H4 (cell line): ENCODE measurements at places on chromosomes 3 and 15. TPM values are rescaled to one million over a fixed set of nuclear protein-coding genes. Genes with fewer than 3 reads are reported as not detected.
A peak's percentile ranks its signal among the peaks of the same experiment; 100 is the strongest.

- DNase-seq = no peak
Observed at GRCh38 chr15:59739557-59740186, 50.6 kb upstream of the BNIP2 start.

DNA sequence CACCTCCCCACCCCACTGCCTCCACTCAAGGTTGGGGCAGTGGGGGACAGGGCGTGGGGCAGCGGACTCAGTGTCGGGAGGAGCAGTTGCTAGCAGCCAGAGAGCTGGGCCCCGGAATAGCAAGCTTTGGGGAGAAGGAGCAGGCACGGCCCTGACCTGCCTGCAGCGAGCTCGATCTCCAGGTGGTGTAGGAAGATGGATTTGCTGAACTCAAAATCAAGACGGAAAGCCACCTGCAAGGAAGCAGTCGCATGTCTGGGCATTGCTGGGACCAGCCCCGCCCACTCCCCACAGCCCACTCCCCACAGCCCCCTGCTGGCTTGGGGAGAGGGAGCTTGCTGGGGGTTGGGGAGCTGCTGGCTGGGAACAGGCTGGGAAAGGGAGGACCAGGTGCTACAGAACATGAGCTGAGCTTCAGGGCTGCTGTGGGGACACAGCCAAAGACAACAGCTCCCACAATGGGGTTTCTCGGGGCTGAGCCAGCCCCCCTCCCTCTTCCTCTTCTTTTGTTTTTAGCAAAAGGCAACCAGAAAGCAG, 38.0 kb downstream of the FEM1B start:
- no peak for DNase-seq

DNA sequence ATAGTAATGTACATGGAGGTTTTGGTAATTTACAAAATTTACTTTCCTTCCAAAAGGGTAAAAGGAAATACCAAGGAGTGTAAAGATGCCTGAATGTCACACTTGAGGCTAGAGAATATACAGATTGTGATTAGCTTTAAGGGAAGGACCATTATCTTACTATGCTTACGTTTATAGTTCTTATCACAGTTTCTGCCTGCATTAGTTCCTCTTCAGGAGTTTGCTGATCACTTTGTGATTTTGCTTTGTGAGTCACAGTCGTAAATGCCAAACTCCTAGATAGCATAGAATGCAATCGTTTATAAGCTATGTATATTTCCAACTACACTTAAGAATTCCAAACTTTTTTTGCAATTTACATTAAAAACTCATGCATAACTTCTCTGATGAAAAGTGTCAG, 1034.6 kb downstream of the DIPK2A start:
- no peak for DNase-seq

DNA sequence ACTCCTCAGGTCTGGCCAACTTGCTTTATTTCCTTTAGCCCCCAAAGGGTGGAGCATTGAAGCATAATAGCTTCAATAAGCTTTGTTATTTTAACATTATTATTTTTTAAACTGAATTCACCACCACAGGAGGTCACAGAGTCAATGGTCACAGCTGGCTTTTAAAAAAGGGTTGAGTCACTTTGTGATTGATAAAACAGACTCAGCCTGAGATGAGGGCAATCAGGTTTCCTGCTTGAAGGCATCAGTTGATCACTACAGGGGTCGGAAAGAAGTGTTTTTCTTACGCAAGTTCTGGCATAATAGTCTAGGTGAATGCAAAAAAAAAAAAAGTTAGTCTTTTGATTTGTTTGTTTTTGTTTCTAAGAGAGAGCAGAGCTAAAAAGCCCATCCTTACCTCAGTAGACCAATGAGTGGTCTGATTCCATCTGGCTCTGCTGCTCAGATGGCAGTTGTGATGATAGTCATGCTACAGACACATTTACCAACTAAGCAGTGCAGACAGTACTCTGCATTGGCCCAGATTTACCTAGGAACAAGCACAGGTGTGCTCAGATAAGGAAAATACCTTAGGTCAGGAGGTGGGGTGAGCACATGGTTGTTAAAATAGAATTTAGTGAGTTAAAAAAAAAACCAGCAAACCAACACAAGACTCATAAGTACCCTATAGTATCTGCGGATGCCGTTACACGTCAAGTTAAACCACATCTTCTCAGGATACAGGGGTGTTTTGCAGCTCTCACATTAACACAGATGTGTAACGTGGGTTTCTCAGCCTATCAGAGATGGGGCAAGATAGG, 22.6 kb downstream of the ZNF80 start:
- no peak for DNase-seq

DNA sequence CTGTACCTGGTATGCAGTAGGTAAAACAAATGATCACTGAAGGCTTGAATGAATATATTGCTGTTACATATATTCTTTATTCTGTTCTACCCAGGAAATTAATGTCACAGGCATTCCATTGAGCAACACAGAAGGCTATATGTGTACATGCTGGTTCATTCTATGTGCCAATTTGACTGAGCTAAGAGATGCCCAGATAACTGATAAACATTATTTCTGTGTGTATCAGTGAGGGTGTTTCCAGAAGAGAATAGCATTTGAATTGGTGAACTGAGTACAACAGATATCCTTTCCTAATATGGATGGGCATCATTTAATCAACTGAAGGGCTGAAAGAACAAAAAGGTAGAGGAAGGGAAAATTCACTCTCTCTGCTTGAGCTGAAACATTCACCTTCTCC, 886.8 kb downstream of the FHIT start:
- no peak for DNase-seq

GRCh38 chr3:193488741-193489140, 66.0 kb downstream of the ATP13A4 start:
- no peak for DNase-seq

DNA sequence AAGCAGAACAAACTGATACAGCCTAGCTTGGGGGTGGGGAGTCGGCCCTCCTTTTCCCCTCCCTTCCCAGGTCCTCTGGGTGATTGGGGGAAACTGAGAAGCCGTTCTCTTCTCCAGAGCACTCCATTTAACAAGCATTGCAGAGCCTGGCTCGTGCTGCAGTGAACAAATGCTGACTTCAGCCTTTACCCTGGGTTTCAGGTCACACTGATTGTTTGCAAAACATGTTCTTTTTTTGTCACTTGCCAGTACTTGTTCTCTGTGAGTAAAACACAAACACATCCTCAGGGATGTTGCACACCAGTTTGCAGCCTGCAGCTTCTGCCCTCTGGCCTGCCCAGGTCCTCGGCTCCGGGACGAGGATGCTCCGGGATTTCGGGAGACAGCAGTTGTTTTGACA, 132.8 kb downstream of the PGPEP1L start:
- DNase-seq = no peak

- DNase-seq = peak; percentile 44
Observed at GRCh38 chr15:43441316-43441715, 51.6 kb downstream of the TP53BP1 start.

DNA sequence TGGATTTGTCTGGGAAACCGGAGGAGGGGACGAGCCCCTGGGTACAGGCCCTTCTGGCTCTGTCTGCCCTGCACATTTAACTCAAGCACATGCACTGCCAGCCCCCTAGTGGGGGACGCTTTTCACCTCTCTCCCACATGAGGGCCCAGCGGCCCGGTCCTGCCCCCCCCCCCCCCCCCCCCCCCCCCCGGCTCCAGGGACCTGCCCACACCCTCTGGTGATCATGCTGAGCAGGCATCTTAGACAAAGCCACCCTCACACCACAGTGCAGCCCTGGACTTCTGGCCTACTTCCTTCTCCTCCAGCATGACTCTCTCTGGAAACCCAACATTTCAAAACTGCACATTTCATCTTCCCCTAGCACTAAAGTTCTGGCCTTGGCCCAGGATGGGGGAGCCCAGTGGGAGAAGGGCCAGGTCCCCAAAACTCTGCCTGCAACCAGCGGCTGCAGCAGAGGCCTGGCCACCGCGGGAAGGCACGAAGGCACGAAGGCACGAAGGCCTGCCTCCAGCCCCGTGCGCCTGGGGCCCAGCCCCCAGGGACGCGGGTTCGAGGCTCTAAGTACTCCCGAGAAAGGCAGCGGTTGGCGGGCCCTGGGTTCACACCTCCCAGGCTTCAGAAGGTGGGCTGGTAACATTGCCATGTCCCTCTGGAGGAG, 14.1 kb downstream of the KLF15 start:
- DNase-seq = peak; percentile 37

GRCh38 chr3:25044762-25045710, 383.0 kb upstream of the RARB start:
- DNase-seq = no peak

DNA sequence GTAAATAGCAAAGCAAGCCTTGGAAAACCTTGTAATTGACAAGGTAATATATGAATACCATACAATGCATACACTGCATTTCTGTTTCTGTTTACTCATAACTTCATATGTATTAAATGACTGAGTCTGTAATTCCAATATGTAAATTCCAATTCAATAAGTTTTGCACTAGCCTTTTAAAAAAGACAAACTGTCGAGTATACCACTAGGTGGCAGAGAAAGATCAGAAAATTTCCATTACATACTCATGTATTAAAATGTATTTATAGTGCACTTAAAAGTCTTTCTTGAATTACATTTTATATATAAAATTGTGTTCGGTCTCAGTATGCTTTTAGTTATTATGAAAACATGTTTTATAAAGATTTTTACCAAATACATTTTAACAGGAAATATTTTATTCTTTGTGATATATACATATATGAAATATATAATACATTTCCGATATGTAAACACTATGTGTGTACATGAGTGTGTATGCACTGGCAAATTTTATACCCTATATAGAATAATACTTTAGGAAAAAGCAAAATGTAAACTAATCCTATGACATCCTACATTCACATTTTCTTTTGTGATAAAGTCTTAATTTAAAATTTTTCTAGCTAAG, 216.8 kb downstream of the VGLL3 start:
- peak; percentile 9 for DNase-seq

GRCh38 chr15:88608607-88609181, 12.4 kb upstream of the AEN start:
- DNase-seq = no peak

DNA sequence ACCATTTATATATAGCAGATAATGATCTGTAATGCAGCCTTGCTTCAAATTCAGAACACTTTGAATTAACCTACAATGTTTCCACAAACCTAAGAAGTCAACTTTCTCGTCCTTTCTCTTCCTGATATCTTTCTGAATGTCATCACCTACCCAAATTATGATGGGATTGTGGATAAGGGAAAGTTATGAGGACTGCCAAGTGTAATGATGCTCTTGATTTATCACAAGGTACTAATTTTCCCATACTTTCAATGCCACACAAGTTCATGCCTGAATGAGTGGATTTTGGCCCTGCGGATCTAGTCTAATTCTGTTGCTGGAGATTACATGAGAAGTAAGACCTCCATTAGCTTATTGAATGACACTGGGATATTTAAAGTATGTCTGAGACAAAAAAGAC, 82.6 kb upstream of the NANOGP8 start:
- no peak for DNase-seq

GRCh38 chr3:108209579-108209978, 12.6 kb downstream of the IFT57 start:
- no peak for DNase-seq

DNA sequence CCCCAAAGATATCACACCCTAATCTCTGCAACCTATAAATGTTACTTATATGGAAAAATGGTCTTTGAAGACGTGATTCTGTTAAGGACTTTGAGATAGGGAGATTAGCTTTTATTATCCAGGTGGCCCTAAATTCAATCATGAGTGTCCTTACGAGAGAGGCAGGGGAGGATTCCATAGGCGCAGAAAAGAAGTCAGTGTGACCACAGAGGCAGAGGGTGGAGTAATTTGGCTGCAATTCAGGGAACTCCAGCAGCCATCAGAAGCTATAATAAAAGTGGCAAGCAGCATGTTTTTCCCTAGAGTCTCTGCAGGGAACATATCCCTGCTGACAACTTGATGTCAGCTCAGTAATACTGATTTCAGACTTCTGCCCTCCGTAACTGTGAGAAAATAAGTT, 315.2 kb upstream of the ROBO2 start:
- DNase-seq = no peak

- DNase-seq = no peak
Observed at GRCh38 chr3:141384575-141384974, 16.3 kb downstream of the ZBTB38 start.

DNA sequence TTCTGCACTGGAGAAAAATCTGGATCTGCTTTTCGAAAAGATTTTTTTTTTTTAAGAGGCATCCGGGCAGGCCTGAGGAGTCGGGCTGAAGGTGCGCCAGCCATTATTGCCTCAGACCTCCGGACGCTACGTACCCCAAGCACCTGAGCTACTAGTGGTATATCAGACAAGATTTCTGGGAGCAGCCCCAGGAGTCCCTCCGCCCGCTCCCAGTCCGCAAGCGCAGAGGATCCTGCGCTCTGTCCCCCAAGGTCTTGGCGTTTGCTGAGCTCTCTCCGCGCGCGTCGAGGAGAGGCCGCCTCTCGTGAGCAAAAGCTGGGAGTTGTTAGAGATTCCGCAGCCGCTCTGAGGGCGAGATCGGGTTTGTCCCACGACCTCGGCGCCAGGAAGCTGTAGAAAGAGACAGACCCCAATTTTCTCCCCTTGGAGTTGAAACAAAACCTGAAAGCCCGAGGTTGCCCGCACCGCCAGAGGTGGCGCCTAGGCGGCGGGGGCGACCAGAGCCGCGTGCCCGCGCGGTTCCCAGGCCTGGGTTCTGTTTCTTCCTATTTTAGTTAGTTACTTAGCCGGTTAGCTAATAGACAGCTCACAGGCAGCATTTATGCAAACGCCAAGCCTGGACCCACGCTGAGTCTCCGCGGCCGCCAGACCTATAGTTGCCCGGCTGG, 72.5 kb upstream of the POLG start:
- no peak for DNase-seq

DNA sequence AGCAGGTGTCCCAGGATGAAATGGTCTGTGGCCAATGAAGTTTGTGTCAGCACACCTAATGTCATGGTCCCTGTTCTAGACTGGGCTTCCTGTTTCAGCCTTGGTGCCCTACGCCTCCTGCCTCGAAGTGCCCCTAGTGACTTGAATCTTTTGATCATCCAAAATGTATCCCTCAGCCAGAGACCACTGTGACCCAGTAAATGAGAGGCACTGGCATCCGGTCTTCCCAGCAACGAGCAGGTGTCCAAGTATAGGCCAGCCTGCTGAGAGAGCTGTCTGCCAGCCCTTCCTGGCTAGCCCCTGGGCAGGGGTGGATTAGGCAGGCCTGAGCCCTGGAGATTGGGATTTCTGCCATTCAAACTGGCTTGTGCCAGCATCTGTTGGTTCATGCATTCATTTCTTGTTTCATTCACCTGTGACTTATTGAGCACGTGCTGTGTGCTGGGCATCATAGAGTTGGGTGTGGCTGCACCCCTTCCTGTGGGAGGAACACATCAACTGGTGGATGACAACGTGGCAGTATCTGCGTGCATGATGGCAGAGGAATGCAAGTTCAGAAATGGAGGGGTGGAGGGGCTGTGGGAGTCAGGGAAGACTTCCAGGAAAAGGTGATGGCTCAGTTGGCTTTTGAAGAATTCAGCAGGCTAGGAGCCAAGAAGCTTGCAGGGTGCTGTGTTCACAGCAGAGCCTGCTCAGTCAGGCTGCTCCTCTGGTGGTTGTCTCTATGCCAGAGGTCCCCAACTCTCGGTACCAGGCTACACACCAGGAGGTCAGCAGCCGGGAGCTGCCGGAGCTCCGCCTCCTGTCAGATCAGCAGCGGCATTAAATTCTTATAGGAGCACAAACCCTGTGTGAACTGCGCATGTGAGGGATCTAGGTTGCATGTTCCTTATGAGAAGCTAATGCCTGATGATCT, 21.6 kb downstream of the ESYT3 start:
- no peak for DNase-seq

Gene SLC12A1
- not detected in 2 replicates for total RNA-seq

Gene NUP210
- 3.1 and 3.7 TPM in 2 replicates for total RNA-seq

Gene SLC9C1
- total RNA-seq = not detected in 2 replicates

Gene SLC24A5
- total RNA-seq = not detected in 2 replicates
